Ureter (tissue), 1 donor: ENCODE measurements at places on chromosomes 1 and 21.

DNA sequence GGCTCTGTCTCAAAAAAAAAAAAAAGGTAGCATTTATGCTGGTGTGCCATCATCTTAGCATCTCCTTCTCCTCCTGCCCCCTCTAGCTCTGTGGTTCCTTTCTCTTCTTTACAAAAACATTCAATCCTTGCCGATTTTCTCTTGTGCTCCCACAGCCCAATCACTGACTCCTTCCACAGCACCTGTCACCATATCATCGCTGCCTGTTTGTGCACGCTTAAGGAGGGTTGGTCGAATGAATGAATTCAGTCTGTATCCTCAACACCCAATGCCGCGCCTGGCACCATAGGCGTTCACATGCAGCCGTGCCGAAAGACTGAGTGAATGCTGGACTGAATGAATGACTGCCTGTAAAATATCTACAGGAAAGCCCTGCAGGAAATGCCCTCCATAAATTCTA is 7.9 kb downstream of the RNU5D-1 start:
- DNase-seq, result no peak

- DNase-seq, result no peak
Measured at GRCh38 chr1:69284508-69284907, 283.2 kb upstream of the LRRC7 start.

DNA sequence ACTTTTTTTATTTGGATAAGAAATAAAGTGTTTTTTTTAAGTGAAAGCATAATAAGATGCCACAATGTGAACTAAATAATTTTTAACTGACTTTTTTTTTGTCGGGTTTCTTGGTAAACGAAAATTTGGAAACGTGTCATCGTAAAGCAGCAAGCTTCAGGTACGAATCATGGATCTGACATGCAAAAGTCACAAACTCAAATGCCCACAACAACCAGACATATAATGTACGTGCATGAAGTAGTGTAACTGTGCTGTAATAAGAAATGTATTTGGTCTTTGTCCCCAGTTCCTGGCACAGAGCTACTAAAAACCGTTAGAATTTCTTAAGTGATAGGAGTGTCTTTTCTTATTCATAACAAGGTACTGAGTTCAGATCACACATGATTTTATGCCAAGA is 44.3 kb upstream of the LRRC7 start:
- no peak for DNase-seq

GRCh38 chr1:227548119-227548397 is 15.3 kb upstream of the ZNF678 start:
- no peak for DNase-seq
